Skeletal muscle cell (primary cell): ENCODE measurements at places on chromosomes 7 and 10.

GRCh38 chr7:22332461-22332870, 24.5 kb downstream of the RAPGEF5 start:
- no peak for DNase-seq

DNA sequence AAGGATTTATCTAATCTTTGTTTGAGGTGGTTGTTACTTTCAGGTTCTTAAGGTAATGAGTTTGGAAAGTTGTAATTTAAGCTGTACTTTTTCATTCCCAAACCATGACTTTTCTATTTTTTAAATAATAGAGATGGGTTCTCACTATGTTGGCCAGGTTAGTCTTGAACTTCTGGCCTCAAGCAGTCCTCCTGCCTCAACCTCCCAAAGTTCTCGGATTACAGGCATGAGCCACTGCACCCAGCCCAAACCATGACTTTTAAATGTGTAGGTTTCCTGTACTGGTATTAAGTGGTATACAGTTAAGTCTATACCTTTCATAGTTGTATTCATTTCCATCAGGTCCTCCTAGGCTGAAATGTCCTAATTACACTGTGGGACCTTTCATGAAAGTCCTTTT, 10.4 kb downstream of the INPP5F start:
- no peak for DNase-seq

DNA sequence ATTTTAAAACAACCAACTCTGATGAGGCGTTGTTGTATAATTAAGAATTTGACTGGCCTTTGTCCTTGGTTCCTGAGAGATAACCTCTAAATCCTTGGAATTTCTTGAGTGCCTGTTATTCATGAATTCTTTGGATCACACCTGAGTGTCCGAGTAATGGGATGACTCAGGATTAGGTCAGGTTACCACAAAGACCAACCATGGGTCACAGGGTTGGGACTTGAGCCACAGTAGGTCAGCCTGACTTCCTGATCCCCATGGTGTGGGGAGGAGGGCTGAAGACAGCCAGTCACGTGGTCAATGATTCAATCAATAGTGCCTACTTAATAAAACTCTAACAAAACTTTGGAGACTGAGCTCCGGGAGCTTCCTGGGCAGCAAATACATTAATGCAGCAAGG, 192.5 kb downstream of the GFRA1 start:
- no peak for DNase-seq

GRCh38 chr10:49191349-49191748, 3.2 kb upstream of the TMEM273 start:
- DNase-seq: no peak

GRCh38 chr7:11988186-11988585, 156.2 kb upstream of the THSD7A start:
- DNase-seq: no peak

- no peak for DNase-seq
Measured at GRCh38 chr7:145327646-145328045, 491.8 kb upstream of the TPK1 start.

DNA sequence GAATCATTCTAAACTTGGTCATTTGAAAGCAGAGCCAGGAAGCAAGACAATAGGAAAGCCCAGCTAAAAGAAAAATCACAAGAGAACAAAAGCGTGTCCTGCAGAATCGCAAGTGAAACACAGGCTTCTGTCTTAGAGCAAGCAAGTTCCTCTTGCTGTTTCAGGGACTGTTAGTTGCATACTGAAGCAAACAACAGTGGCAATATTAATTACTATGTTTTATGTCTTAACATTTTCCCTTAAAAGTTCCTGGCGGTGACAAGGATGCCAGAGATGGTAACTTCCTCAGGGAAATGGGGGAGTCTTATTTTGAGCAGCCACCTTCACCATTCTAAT, 217.1 kb downstream of the GFRA1 start:
- DNase-seq: no peak

DNA sequence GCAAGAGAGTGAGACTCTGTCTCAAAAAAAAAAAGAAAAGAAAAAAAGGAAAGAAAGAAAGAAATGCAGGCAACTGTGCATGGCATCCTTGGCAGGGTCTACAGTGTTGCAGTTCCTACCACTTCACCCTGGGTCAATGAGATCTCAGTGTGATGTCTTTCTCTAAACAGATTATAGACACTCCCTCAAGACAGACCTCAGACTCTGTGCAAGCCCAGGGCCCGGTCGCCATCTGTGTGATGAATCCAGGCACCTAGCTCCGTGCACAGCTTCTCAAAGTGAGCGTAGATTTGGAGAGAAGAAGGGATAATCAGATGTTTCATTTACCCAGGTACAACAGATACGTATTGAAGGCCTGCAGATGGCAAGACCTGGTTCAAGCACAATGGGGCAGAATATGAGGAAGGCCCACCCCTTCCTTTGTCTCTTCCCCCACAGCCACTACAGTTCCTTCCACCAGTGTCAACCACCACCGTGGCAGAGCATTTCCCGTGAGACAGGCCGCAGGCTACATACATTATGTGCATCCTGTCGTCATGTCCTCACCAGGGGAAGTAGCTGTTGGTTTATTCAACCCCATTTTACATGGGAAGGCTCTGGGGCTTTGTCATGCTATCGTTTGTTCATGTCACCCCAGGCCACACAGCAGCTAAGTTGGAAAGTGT, 471.7 kb upstream of the GALNT17 start:
- DNase-seq: no peak

GRCh38 chr10:93071674-93072224, 1.9 kb upstream of the CYP26A1 start:
- no peak for DNase-seq

DNA sequence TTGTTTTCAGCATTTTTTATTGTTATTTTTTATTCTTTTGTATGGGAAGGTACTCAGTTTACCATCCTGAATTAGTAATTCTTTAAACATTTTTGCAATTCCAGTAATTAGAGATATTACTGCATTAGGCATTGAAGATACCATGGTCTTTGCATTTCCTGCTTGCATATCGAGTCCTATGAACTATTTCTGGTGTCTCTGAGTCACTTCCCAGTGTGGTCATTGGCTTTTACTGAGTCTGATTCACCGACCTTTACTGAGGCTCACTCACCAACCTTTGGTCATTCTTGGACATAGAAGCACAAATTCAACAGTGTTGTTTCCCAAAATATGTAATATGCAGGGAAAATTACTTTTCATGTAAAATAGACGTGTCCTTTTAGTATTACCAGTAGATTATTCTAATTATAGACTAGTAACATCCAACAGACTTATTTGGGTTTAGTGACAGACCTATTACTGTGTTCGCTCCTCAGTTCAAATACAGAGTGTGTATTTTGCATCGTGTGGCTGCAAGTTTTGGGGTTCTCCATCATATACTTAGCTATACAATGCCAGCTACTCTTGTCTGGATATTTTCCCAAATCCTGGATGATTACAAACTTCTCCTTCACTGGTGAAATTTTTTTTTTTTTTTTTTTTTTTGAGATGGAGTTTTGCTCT, 180.7 kb upstream of the PRSS1 start:
- DNase-seq: peak; percentile 54

GRCh38 chr7:91630581-91631380, 249.7 kb downstream of the MTERF1 start:
- DNase-seq: no peak

DNA sequence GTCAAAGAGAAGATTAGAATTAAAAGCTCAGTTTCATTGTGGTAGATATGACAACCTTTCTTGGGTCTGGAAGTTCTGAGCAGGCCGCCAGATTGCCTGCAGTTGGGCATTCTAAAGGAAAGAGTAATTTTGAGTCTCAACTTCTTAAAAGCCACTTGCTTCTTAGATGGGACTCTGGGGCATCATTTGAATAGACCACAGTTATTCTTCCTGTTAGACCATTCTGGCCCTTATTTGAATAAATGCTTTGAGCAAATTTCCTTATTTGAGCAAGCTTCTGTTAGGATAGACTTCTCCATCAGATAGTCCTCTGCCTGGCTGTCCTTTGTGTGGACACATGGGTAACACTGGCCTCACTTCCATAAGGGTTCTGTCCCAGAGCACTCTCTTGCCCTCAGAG, 40.2 kb downstream of the SND1 start:
- no peak for DNase-seq

DNA sequence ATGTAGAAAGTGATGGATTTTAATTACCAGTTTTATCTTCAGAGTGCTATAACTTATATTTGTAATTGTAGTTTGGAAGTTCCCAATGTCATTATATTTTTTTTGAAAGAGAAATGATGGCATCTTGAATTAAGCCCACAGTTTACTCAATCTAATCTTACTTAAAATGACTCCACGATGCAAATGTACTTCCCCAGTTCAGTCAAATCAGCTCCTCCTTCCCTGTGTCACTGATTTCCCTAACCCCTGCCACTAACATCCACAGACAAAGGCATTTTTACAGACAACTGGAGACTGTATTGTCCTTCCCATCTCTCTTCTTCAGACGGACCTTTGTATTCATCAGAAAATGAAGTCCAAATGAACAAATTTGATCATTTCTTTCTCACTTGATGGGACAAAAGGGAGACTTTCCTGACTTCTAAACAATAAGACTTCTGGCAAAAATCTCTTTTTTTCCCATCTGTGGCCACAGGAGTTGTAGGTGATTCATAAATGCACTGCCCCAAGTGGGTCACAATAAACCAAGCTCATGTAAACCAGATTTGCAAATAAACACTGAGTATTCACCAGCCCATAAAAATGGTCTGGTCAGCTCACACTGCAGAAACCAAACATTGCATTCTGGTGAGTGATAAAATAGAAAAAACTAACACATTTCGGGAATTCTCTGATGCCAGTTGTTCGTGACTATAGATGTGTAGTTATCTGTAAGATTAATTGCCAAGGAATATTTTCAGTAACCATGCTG, 162.9 kb downstream of the FANK1 start:
- peak; percentile 55 for DNase-seq

- DNase-seq: no peak
Measured at GRCh38 chr10:125639846-125640245, 43.1 kb downstream of the TEX36 start.

- peak; percentile 2 for DNase-seq
Measured at GRCh38 chr7:24290004-24290641, 6.1 kb downstream of the NPY start.

GRCh38 chr7:151313857-151314256, 27.8 kb upstream of the NUB1 start:
- DNase-seq: no peak
